G401 (cell line): ENCODE measurements at places on chromosomes 7 and 10.

DNA sequence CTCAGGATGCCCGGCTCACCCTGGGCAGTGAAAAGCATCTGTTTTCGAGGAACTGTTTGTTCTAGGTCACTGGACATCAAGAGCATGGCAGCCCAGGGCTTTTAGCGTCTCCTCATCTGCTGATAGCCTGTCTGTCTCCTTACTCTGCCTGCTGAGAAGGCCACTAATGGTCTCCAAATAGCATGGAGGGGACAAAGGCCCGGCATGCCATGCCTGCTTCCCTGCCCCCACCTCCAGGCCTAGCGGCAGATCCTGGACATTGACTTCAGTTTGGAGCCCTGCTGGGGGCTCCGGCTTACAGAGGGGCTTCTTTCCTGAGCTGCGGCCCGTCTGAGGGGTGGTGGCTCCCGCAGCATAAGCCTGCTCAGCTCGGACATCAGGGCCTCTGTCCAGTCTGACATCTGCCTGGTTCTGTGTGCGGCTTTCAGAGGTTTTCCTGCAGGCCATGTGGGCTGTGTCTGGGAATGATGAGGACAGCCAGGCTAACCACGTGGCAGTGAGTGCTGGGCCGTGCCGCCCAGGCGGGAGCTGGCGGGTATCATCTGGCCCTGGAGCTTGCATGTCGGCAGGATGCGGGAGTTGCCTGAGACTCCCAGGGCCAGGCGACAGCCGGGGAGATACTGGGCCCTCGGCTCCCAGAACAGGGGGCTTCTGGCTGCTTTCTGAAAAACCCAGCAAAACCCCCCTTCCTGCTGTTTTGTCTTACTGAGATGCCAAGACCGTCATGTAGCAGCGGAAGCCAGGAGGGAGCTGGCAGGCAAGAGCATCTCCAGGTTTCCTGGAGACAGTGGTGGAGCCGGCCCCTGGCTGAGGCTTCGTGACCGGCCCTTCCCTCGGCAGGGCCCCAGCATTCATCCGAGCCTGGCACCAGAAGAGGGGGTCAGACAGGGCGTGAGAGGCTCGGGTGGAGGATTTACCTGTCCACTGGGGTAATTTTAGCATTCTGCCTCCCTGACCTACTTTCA is 9.2 kb downstream of the PFKFB3 start:
- peak; percentile 71 for DNase-seq

- no peak for DNase-seq
These were observed 132.6 kb downstream of the SMURF1 start for GRCh38 chr7:99011341-99011705.

- DNase-seq, result no peak
These were observed 305.1 kb downstream of the FGFR2 start for GRCh38 chr10:121293110-121293509.

- DNase-seq, result no peak
These were observed 18.1 kb downstream of the TRIL start for GRCh38 chr7:28939844-28940544.

- no peak for DNase-seq
These were observed 218 bp downstream of the GDI2 start for GRCh38 chr10:5813091-5813340.

DNA sequence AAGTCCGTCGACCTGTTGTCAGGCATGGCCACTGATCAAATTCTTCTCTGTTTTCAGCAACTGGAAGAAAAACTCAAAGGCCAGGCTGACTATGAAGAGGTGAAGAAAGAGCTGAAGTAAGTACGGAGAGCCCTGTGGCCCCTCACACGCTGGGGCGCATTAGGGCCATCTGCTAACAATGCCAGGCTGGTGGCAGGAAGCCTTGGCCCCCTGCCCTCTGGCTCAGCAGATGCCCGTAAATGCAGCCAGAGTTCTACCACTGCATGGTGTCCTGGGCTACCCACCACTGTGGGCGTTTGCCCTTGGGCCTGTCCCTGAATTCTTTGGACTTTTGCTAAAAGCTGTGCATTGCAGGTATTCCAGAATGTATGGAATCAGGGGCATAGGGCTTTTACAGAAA is 96.9 kb upstream of the SH2B2 start:
- peak; percentile 80 for DNase-seq

- DNase-seq, result no peak
These were observed 97.9 kb downstream of the GAD2 start for GRCh38 chr10:26314265-26315013.

GRCh38 chr7:14924398-14924797 is 21.8 kb upstream of the DGKB start:
- DNase-seq, result no peak

GRCh38 chr7:15916681-15917380 is 230.3 kb upstream of the MEOX2 start:
- no peak for DNase-seq

DNA sequence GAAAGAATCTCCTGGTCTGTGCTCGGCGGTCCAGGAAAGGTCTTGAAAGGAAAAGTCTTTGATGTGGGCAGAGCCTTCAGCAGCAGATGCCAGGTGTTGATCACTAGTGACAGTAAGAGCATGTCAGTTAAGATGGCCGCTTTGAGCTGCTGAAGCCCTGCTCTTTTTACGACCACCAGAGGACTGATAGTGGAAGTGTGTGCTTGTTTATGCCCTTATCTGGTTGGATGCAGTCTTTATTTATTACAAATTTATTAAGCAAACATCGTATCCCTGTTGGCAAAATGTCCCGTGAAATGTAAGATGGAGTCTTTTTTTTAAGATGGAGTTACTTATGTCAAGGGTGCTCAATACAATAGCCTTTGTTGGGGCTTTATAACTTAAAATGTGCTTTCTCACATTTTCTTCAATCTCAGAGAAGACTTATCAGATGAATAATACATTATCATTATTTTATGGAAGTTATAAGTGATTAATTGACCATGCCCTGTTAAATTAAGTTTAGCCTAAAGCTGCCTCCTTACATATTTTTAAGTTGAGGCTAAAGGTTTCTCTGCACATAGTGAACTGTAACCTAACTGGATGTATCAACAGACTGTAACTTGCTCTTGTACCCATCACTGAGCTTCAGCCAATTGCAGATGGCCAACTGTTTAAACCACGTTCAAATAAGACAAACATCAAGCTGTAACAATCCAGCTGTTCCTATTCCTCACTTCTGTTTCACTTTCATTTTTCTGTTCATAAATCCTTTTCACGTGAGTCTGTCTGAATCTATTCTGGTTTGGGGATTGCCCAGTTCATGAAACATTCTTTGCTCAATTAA is 97.4 kb upstream of the PIK3CG start:
- no peak for DNase-seq

GRCh38 chr10:21194510-21194993 is 297.4 kb upstream of the NEBL start:
- DNase-seq, result peak; percentile 54

DNA sequence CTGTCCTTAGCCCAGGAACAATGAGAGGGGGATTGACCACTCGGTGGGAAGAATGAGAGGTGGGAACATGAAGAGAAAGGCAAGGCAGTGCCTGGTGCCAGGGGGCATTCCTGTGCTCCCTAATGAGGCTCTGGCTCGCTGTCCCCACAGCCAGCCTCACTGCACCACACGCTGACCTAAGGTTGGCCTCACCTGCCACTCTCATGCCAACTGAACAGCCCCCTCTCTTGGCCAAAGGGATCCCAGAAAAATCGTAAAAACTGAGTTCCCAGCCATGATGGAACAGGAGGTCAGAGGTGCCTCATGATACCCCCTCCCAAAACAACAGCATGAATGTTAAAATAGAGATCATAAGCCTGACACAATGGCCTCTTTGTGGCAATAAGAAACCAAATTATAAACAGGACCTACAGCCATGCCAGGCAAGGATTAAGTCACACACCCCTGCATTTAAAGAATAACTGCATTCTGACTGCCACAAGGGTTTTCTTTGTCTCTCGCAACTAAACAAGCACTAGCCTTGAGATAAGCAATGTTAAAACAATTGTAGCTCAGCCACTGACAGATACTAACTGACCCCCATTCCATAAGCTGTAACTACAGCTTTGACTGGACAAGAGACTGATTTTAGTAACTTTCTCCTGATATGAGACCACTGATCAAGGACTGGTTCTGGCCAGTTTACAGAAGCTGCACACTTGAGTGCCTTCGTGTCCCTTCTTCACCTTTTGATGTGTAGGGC is 149.2 kb downstream of the SH2D4B start:
- DNase-seq, result no peak

GRCh38 chr10:1638889-1639419 is 98.4 kb downstream of the ADARB2 start:
- no peak for DNase-seq

- no peak for DNase-seq
These were observed 77.5 kb downstream of the NPSR1 start for GRCh38 chr7:34735526-34735925.

DNA sequence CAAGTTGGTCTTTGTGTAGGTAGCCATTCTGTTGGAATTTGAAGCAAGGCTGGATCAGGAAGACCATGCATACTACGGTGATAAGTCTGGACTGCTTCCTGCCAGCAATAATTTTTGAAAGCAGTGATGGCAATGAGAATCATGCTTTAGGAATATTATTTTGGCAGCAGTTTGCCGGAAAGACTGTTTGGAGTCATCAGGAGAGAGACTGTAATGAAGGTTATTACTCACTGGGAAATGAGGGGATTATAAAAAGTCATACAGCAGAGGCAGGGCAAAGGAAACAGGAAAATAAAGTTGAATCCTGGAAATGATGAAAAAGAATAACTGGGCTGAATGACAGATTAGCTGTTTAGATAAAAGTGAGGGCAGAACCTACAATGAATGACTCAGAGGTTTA is 1136.8 kb upstream of the AUTS2 start:
- DNase-seq, result no peak

GRCh38 chr7:151286148-151286547 is 37.7 kb upstream of the SMARCD3 start:
- DNase-seq, result no peak

DNA sequence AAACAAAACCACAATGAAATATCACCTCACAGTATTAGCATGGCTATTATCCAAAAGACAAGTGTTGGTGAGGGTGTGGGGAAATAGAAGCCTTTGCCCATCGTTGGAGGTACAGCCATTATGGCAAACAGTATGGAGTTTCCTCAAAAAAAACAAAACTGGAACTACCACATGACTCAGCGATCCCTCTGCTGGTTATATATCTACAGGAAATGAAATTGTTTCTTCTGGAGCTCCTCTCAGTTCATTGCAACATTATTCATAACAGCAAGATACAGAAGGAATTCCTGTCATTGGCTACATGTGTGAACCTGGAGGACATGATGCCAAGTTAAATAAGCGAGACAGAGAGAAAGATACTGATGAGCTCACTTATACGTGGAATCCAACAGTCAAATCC is 2.4 kb upstream of the UBE3C start:
- no peak for DNase-seq

GRCh38 chr10:71964743-71965515 is 734 bp downstream of the CHST3 start:
- no peak for DNase-seq

DNA sequence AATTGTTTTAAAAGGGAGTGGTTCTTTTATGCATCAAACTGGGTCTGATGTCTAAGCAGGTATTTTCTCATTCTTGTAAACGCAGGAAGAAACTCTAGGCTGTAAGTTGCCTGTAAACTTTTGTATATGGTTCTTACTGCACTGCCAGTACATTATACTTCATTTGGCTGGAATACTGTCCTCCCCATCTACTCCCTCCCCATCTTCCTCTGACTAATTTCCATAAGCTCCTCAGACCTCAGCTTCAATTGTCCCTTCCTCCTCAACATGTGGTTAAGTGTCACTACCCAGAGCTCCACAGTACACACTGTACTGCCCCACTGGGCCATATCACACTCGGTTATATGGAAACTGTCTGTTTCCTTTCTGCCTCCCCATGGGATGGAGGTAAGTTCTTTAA is 161.4 kb upstream of the MDFIC start:
- no peak for DNase-seq

DNA sequence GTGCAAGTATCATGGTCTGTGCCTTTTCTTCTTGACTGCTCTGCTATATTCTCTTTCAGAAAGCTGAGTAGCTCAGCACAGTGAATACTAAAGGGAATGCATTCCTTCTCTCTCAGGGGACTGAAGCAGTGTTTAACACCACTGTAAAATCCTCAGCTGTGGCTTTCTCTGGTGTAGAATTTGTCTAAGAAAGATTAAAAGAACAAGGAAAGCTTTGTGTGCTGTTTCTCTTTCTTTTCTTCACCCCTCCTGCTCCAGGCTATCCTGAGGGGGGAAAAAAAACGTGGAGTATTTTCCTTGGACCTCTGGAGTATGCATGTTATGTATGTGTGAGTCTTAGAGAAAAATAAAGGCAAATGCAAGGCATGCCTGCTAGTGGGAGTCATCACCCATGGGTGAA is 383.9 kb downstream of the AUTS2 start:
- no peak for DNase-seq

DNA sequence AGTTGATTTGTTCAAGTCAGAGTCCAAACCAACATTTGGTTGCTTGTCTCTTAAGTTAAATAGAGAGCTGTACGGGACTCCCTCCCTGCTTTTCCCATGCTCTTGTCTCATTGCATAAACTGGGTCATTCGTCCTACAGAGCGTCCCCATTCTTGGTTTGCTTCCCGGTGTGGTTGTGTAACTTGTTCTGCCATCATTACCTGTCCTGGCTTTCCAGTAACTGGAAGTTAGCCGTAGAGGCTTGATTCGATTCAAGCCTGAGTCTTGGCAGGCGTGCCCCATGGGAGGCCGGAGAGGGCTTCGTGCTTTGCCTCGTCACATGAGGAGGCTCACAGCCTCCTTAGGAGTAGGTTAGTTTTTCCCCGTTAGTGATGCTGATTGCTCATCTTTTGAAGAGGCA is 40.2 kb downstream of the FBH1 start:
- DNase-seq, result peak; percentile 40

- DNase-seq, result no peak
These were observed 724.0 kb downstream of the GRID1 start for GRCh38 chr10:85642421-85643170.

DNA sequence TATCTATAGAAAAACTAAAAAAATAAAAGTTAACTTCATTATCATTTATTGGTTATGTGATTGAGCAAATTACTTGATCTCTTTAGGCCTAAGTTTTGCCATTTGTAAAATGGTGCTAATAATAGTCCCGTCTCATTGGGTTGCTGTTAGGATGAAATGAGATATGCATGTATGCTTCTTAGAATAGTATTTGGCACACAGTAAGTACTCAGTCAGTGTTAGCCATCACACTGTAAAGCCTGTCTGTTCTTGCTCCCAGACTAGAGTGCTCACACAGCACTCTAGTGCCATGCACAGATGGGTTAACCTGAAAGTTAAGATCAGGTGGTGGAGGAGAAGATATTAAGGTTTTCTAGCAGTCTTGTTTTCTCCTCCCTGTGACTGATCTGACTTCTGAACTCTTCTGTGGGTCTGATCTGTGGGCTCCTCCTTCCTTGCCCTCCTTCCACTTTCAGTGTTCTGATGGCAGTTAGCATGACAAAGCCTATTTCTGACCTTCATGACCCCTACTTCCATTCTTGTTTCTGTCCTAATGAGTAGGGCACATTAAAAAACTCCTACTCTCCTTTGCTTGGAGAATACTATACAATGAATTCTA is 167.5 kb downstream of the RNLS start:
- DNase-seq, result no peak

GRCh38 chr10:110208614-110209453 is 1.4 kb downstream of the MXI1 start:
- DNase-seq, result peak; percentile 68

GRCh38 chr10:44207160-44207559 is 177.7 kb downstream of the CXCL12 start:
- no peak for DNase-seq
